Thymus (tissue), 14 donors: ENCODE measurements at places on chromosomes 2 and 18. TPM values are rescaled to one million over a fixed set of nuclear protein-coding genes. Genes with fewer than 3 reads are reported as not detected.

- H3K27me3 ChIP-seq, result no peaks in the 10 kb centered on the region
- no peaks in the 10 kb centered on the region for H3K36me3 ChIP-seq
- peaks cover 25% of the 10 kb centered on the region for H3K4me1 ChIP-seq
- H3K4me3 ChIP-seq, result no peak overlapping the region
Observed at GRCh38 chr2:15970701-15971100, 30.4 kb downstream of the MYCN start.

- no peak overlapping the region for H3K27ac ChIP-seq
- DNase-seq, result no peak
- no peaks in the 10 kb centered on the region for H3K36me3 ChIP-seq
Observed at GRCh38 chr2:37779611-37780386, 108.4 kb upstream of the CDC42EP3 start.

GRCh38 chr18:9720327-9720726, 12.2 kb downstream of the RAB31 start:
- no peak overlapping the region for H3K27ac ChIP-seq
- H3K4me3 ChIP-seq, result no peak overlapping the region
- no peaks in the 10 kb centered on the region for H3K27me3 ChIP-seq
- H3K4me1 ChIP-seq, result no peaks in the 10 kb centered on the region
- no peak for DNase-seq

DNA sequence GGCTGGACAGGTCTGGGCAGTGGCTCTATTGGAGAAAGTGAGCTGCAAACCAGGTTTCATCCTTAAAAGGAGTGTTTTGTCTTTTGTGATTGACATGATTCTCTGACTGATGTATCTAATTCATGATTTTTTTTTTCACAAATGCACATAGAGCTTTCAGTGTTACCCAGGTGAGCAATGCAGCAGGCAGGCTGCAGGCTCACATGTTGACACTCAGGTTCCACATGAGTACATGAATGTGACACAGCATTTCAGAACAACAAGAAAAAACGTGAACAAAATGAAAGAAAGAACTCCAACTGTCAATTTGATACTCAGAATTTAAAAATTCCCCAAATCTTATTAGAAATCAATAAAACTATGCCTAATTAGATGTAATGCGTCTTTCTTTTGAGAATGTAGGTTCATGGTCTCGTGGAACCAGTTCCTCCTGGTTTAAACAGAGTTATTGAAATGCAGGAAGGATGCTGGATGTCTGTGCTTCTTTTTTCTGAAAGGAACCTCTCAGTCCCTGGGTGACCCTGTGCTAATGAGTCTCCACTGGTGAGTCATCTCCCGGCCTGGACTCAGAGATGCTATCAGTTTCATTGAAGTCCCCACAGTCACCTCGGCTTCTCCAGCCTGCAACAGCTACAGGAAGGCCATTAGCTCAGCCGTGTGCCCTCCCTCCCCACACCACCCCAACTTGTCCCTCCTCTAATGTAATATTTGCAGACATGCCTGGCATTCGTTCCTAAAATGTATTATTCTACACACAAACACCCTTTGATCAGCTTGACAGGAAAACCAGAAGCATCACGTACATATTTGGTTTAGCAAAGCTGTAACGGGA, 430.4 kb downstream of the LPIN1 start:
- H3K27ac ChIP-seq, result peak overlapping the region; percentile 46
- no peaks in the 10 kb centered on the region for H3K36me3 ChIP-seq
- no peak for DNase-seq
- no peak overlapping the region for H3K4me3 ChIP-seq
- peaks cover 33% of the 10 kb centered on the region for H3K4me1 ChIP-seq

DNA sequence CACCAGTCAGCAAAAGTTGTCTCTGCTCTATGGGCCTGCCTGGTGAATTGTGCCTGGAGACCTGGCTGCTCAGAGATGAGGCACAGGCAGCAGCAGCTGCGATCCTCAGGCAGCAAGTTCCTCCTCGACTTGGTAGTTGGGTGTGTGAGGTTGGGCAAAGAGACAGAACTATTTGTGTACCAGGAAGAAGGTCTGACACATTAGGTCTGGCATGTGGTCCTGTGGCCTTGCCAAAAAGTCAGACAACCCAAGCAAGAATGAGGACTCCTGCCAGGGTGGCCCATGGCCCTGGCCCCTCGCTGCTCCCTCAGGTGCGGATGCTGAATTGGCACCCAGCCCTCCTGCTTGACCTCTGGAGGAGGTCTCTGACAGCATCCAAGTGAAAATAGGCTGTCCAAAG, 192.7 kb downstream of the DYSF start:
- no peaks in the 10 kb centered on the region for H3K36me3 ChIP-seq
- H3K27me3 ChIP-seq, result no peaks in the 10 kb centered on the region
- DNase-seq, result no peak

- H3K27me3 ChIP-seq, result peaks cover 8% of the 10 kb centered on the region
- DNase-seq, result no peak
- no peak overlapping the region for H3K4me3 ChIP-seq
- H3K36me3 ChIP-seq, result no peaks in the 10 kb centered on the region
- H3K27ac ChIP-seq, result no peak overlapping the region
Observed at GRCh38 chr2:240041363-240041762, 11.1 kb upstream of the OR6B2 start.

- H3K4me3 ChIP-seq, result no peak overlapping the region
- H3K4me1 ChIP-seq, result no peaks in the 10 kb centered on the region
- DNase-seq, result no peak
- peaks cover 54% of the 10 kb centered on the region for H3K36me3 ChIP-seq
- no peak overlapping the region for H3K27ac ChIP-seq
Observed at GRCh38 chr18:36139245-36139644, 9.5 kb downstream of the ELP2 start.

DNA sequence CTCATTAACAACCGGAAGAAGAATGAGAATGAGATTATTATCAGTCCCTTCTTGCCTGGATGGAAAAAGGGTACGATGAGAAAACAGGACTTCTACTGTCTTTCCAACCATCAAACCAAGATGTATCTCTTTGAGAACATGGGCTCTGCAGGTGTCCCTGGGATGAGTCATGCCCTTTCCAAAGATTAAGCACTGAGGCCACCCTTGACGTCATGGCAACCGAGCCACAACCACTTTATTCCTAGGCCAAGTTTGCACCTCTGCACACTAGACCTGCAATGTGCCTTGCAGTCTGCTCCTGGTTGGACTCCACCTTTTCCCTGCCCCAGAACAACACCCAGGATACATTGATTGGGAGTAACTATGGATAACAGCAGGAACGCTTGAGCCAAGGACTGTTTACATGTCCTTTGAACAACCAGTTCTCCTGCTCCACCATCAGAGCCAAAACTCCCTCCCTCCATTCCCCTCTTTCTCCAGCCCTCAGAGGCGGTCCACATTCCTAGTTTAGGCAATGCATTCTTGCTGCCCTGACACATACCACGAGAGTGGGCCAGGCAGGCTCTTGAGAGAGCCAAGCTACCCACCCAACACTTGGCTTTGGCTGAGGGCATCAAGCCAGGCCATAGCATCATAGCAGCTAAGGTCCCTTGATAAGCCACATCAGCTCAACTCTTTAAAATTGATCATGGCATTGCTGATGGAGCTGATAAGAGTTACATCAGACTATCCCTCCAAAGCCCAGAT, 310.7 kb downstream of the TNS1 start:
- H3K27ac ChIP-seq, result no peak overlapping the region
- H3K4me3 ChIP-seq, result no peak overlapping the region
- no peaks in the 10 kb centered on the region for H3K27me3 ChIP-seq
- DNase-seq, result no peak
- no peaks in the 10 kb centered on the region for H3K4me1 ChIP-seq
- no peaks in the 10 kb centered on the region for H3K36me3 ChIP-seq

DNA sequence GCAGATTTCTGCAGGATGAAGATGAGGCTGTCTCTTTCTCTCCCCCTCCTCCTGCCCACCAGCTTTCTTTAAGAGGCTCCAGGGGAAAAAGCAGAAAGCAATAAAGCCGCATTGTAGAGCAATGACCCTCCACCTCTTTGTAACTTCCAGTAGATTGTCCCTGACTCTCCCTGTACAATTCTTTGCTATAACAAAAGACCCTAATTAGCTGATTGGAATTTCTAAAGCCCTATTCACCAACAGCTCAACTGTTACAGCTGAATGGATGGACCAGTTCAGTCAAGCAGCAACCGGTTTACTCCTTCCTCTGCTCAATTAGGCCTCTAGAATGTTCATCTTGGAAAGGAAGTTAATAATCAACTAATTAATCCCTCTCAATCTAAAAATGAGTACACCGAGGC, 301.0 kb downstream of the STK39 start:
- no peaks in the 10 kb centered on the region for H3K4me1 ChIP-seq
- no peak overlapping the region for H3K4me3 ChIP-seq
- H3K27ac ChIP-seq, result no peak overlapping the region
- no peaks in the 10 kb centered on the region for H3K27me3 ChIP-seq
- no peaks in the 10 kb centered on the region for H3K36me3 ChIP-seq

GRCh38 chr2:195824478-195824877, 167.5 kb downstream of the SLC39A10 start:
- H3K27me3 ChIP-seq, result no peaks in the 10 kb centered on the region
- no peak overlapping the region for H3K27ac ChIP-seq
- H3K36me3 ChIP-seq, result no peaks in the 10 kb centered on the region
- H3K4me1 ChIP-seq, result no peaks in the 10 kb centered on the region

- no peaks in the 10 kb centered on the region for H3K27me3 ChIP-seq
- no peaks in the 10 kb centered on the region for H3K4me1 ChIP-seq
- no peak for DNase-seq
Observed at GRCh38 chr18:57743008-57743407, 60.1 kb downstream of the ATP8B1 start.

- no peaks in the 10 kb centered on the region for H3K36me3 ChIP-seq
- no peaks in the 10 kb centered on the region for H3K27me3 ChIP-seq
Observed at GRCh38 chr2:229319558-229319957, 48.5 kb upstream of the PID1 start.

GRCh38 chr2:172456002-172456401, 28.6 kb downstream of the ITGA6 start:
- no peaks in the 10 kb centered on the region for H3K27me3 ChIP-seq
- peaks cover 24% of the 10 kb centered on the region for H3K4me1 ChIP-seq
- H3K4me3 ChIP-seq, result no peak overlapping the region
- DNase-seq, result no peak
- no peaks in the 10 kb centered on the region for H3K36me3 ChIP-seq

DNA sequence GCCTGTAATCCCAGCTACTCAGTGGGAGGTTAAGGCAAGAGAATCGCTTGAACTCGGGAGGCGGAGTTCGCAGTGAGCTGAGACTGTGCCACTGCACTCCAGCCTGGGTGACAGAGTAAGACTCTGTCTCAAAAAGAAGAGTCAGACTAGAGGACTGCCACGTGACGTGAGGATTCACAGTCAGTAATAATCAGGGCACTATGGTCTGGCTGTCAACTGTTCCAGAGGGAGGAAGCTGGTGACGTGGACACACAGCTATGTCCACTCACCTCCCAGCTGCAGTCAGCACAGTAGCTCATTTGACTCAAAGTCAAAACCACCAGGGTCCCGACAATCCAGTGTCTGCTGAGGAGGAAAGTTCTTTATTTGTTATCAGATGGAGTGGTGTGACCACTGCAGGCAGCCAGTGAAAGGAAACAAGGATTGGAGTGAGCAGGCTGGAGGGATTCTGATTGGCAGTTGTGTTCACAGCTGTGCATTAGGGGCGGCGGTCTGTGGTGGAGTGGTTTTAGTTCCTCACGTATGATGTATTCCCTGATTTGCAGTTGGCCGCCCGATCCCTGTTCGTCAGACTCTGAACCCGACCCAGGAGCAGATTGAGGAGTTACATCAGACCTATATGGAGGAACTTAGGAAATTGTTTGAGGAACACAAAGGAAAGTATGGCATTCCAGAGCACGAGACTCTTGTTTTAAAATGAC, 37.9 kb downstream of the MOGAT1 start:
- no peaks in the 10 kb centered on the region for H3K36me3 ChIP-seq
- peaks cover 25% of the 10 kb centered on the region for H3K4me1 ChIP-seq
- no peak for DNase-seq
- H3K27me3 ChIP-seq, result no peaks in the 10 kb centered on the region
- H3K27ac ChIP-seq, result no peak overlapping the region

- H3K36me3 ChIP-seq, result no peaks in the 10 kb centered on the region
- H3K27me3 ChIP-seq, result no peaks in the 10 kb centered on the region
- no peak overlapping the region for H3K4me3 ChIP-seq
- H3K27ac ChIP-seq, result no peak overlapping the region
- DNase-seq, result no peak
- peaks cover 18% of the 10 kb centered on the region for H3K4me1 ChIP-seq
Observed at GRCh38 chr18:54250846-54251261, 18.5 kb upstream of the POLI start.

- no peaks in the 10 kb centered on the region for H3K27me3 ChIP-seq
- no peak overlapping the region for H3K4me3 ChIP-seq
- DNase-seq, result no peak
- no peaks in the 10 kb centered on the region for H3K4me1 ChIP-seq
- no peak overlapping the region for H3K27ac ChIP-seq
- H3K36me3 ChIP-seq, result no peaks in the 10 kb centered on the region
Observed at GRCh38 chr2:38030635-38031355, 45.2 kb downstream of the CYP1B1 start.

DNA sequence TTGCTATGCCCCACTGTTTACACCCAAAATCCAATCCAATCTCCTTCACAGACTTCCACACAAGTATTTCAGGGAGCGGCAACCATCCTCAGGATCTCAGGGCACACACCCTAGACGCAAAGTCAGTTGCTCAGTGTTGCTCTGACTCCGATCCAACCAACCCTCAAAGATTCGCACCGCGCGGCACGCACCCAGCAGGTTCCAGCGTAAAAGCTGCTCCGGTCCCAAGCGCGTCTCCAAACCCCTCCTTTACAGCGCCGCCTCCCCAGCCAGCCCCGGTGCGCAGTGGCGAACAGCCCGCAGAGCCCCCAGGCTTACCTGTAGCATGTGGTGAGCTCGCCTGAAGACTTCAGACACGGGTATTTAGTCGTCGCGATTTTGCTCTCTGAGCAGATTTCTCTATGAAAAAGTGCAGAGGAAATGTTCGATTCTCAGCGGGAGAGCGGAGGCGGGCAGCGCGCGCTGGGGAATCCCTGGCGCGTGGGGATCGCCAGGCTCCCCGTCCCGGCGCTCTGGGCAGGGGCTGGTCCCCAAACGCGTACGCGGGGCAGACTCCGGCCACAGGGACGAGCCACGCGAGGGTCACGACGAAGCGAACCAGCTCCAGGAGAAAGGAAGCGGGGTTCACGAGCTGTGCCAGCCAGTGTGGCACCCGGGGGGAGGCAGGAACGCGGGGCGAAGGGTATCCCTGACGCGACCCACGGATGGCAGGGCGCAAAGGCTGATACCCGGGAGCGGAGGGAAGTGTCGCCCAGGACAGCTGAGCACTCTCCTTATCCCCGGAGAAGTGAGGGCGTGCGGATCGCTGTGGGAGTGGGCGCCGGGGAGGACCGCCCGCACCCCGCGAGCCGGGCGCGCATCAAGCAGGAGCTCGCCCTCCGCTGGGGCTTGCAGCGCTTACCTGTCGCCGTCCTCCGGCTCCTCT, 650 bp downstream of the CCBE1 start:
- H3K36me3 ChIP-seq, result no peaks in the 10 kb centered on the region
- no peak overlapping the region for H3K27ac ChIP-seq
- H3K27me3 ChIP-seq, result peaks cover 60% of the 10 kb centered on the region
- DNase-seq, result no peak

Gene ALPI
- total RNA-seq, result 0.19 TPM

Gene MATN3
- total RNA-seq, result 0.05 TPM

Gene SLC9A4
- 0.05 TPM for total RNA-seq

Gene FSIP2
- 0.57 TPM for total RNA-seq

Gene PID1
- total RNA-seq, result 1.0 TPM

Gene SLC30A3
- total RNA-seq, result 0.05 TPM

Gene CCDC68
- total RNA-seq, result 0.52 TPM

Gene RABL2A
- total RNA-seq, result 7.5 TPM
